Activated CD8-positive, alpha-beta memory T cell treated with anti-CD3 and anti-CD28 coated beads for 48 hours (primary cell): ENCODE measurements at places on chromosomes 3 and 15.

GRCh38 chr3:10723991-10724390 is 92.0 kb upstream of the SLC6A11 start:
- no peak for DNase-seq

GRCh38 chr3:146504498-146505197 is 35.3 kb upstream of the PLSCR2 start:
- no peak for DNase-seq

DNA sequence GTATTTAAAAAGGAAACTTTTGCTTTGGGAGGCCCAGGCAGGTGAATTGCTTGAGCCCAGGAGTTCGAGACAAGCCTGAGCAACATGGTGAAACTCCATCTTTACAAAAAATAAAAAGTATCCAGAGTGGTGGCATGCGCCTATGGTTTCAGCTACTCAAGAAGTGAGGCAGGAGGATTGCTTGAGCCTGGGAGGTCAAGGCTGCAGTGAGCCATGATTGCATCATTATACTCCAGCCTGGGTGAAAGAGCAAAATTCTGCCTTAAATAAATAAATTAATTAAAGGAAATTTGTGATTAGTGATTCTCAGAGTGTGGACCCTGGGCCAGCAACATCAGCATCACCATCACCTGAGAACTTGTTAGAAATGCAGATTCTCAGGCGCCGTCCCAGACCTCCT is 9.9 kb upstream of the COMMD4 start:
- no peak for DNase-seq

DNA sequence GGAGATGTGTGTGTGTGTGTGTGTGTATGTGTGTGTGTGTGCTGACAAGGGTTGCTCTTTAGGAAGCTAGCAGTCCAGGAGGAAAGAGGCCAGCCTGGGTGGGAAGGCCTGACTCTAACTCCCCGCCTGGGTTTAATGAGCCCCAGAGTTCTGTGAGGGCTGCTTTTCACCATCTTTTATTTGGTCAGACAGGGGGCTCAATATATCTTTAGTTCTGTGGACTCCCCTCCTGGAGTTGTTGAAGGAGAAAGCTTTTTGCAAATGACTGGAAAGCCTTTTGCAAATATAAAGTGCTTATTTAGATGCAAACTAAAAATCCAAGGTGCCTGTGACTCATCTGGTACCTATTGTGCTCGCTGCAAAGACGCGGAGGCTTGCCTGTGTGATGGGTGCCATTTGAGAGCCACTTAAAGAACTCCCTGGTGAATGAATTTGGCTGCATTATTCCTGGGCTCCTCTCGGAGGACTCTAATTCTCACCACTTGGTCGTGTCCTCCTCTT is 24.5 kb downstream of the DRD3 start:
- no peak for DNase-seq

DNA sequence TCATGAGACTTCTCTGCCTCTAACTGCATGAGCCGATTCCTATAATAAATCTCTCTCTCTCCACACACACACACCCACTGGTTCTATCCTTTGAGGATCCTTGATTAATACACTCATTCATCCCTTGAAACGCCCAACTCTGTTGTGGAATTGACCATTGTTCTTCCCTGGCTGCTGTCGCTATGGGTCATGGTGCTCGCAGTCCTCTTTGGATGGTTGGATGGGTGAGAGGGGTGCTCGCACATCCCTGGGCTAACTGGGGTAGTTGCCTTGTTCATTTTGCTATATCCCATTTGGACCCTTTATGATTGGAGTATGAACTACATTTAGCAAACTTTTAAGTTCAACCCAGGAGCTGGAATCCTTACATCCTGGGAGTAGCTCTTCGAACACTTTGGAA is 33.9 kb upstream of the MYZAP start:
- DNase-seq: no peak

- no peak for DNase-seq
Measured at GRCh38 chr3:61561374-61562041, at the start of gene PTPRG. Gene PTPRG, plus strand, starts transcription at chr3:61561571. Its CDS starts 717 bp downstream, at chr3:61562288.

- DNase-seq: no peak
Measured at GRCh38 chr15:37040072-37040742, 60.1 kb downstream of the MEIS2 start.

- no peak for DNase-seq
Measured at GRCh38 chr3:115706311-115706829, 83.1 kb downstream of the GAP43 start.

- DNase-seq: no peak
Measured at GRCh38 chr3:57587905-57588304, 9.2 kb downstream of the ARF4 start.

GRCh38 chr3:97822359-97822775 is 556 bp downstream of the CRYBG3 start:
- DNase-seq: peak; percentile 1
